Stomach (tissue), 19 donors: ENCODE measurements at places on chromosomes 3 and 15.

DNA sequence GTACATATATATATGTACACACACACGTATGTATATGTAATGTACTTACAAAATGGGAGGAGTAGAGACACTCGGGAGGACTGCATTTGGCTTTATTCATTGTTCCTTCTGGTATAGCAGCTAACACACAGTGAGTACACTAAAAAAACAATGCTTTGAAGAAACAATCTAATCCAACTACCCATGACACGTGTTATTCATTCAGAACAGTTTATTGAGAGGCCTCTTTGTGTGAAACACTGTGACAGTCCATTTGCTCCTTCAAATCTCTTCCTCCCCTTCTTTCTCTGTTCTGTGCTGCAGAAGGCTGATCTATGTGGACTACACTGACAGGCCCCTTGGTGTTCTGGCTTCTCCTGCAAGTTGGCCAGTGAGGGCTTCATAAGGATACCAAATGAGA is 1075.9 kb upstream of the CFAP20DC start:
- no peak for DNase-seq

DNA sequence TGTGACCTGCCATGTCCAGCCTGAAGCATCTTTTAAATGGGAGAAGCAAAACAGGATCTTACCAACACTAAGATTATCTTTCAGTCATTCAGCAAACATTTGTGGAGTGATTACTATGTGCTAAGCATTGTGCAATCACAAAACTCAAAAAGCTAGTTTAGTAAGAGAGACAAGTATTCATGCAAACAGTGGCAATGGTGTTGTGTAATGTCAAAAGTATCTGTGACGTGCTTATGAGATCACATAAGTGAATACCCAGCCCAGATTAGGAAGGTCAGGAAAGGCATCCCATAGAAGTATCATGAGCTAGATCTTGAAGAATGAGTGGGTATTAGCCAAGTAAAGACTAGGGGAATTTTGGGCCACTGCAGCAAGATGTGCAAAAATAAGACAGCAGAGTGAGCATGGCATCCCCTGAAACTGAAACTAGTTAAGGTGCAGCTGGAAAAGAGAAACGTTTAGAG is 32.1 kb downstream of the SEC62 start:
- no peak for DNase-seq

DNA sequence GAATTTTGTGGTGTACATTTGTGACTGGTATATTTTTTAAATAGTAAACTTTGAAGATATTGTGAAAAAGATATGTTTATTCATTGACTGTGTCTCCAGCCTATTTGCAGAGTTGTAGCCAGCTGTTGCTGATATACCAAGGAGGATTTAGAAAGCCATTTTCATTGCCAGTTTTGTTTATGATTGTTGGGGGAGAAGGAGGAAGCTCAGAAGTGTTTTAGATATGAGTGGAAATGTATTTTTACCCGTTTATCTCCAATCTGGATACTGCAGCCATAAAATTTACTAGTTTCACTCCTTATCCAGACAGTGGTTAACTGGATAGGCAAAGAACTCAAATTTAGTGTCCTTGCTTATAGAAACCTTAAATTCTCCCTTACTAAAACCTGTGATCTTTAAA is 18.8 kb downstream of the ATP11B start:
- DNase-seq, result no peak

- DNase-seq, result no peak
These were observed 320.6 kb downstream of the MECOM start for GRCh38 chr3:169342652-169343505.

GRCh38 chr3:117723825-117724224 is 1014.2 kb downstream of the TUSC7 start:
- no peak for DNase-seq

DNA sequence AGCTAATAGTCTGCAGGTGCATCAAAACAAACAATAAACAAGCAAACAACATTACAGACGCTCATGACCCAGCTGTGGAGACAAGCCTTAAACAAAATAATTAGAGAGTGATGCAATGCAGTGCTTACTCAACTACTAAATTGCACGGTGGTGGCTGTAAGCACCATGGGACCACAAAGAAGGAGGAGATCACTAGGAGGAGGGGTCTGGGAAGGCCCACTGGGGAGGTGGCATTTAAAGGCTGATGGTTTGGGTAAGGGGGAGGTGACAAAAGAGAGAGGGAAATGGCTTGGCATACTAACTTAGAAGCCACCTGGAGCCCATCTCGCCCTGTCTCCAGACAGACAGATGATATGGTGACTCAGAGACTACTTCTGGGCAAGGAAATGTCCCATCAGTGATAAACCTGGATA is 516.7 kb downstream of the FOXP1 start:
- DNase-seq, result peak; percentile 51

DNA sequence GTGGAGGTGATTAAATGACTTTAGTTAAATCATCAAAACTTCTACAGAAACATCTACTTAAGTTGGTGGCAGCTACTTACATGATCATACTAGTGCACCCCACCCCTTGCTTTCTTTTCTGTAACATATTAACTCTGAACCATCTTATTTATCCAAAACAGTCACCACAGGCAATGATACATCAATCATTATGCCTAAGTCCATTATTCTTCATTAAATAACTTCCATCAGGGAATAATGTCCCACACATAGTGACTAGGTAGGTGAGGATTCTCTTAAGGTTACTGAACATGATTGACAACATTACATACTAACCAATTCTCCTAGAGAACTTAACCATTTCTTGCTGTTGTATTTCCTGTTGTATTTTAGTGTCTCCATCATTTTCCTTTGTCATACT is 210.2 kb downstream of the NR1D2 start:
- DNase-seq, result no peak

GRCh38 chr3:65174713-65175112 is 486.9 kb upstream of the ADAMTS9 start:
- DNase-seq, result no peak

DNA sequence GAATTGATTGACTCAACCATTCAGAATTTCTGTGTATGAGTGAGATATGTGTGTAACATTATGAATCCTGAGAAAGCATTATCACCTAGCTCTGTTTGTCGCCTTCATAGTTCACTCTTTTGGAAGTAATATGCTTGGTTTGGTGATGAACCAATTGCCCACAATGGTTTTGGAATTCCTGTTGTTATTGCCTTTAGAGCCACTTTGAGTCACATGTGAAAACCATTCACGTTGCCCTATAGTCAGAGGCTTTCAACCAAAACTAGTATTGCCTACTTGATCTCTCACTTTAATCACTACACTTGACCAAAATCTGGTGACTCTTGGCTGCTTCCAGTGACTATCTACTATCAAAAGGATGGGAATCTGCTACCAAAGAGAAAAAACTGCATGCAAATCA is 78.2 kb upstream of the FLNB start:
- DNase-seq, result no peak

DNA sequence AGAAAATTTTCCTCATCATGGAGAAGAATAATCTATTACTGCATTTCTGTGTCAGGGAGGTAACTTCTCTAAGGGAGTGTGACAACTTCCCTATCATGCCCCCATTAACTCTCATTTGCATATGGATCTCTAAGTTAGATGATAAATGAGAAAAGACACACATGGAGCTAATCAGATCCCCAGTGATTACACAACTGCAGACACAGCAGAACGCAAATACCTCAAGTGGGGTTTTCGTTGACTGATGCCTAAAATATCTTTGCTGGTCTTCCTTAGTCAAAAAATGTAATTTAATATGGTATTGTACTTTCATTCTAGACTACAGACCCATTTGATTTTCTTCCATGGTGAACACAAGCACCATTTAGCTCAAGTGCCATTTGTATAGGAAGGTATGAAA is 630.5 kb downstream of the TBL1XR1 start:
- DNase-seq, result no peak

DNA sequence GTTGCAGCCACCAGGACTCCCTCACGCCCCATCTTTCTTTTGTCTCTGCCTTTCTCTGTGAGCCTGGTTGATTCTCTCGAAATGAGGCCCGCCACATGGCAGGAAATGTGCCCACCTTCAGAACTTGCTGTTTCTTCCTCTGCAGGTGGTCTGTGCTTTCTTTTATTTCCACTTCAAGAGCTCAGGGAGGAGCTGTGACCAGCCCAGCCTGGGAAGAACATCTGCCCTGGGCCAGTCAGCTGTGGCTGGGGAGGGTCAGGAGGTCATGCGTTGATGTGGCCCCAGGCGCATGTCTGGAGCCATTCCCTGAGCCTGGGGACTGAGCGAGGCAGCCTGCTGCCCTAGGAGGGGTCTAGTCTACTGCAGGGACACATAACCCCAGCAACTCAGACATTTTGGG is 8.0 kb downstream of the FBLN2 start:
- no peak for DNase-seq

DNA sequence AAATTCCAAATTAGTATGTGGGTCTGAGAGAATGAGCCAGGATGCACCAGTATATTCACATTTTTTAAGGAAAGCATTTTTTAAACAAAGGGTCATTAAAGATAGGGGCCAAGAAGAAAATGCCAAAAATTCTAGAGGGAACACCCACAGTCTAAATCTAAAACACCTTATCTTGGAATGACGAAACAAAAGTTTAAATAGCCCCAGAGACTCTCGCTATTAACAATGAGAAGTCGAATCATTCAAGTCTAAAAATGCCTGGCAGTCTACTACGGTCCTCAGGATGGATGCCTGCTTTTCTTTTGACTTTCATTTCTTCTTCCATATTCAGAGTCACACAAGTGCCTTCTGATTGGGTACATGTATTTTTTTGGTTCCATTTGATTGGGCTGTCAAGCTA is 66.3 kb downstream of the SSUH2 start:
- DNase-seq, result no peak

DNA sequence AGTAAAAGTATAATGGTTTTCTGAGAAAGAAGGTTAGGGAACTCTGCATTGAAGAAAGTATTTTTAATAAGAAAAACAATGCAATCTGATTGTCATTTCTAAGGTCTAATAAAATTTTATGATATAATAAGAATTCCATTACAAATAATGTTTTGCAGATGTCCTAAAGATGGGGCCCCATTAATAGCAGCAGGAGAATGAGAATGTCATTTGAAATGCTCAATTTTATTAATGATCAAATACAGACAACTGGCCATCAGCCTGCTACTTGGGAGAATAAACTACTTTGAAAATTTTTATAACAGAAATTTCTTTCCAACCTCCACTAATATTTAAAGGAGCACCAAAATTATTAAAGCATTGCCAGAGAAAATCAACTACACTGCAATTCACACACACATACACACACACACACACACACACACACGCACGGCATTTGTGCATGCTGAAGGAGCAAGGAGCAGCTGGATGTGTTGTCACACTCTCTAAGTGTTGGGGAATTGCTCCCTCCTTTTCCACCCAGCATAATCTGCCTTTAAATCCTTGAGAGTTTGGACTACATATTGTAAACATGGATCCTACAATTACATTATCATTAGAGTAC is 109.5 kb downstream of the THRB start:
- no peak for DNase-seq

- DNase-seq, result no peak
These were observed 1.3 kb upstream of the SLITRK3 start for GRCh38 chr3:165197481-165197800.

- DNase-seq, result no peak
These were observed 2.8 kb downstream of the GLCE start for GRCh38 chr15:69163141-69163669.

DNA sequence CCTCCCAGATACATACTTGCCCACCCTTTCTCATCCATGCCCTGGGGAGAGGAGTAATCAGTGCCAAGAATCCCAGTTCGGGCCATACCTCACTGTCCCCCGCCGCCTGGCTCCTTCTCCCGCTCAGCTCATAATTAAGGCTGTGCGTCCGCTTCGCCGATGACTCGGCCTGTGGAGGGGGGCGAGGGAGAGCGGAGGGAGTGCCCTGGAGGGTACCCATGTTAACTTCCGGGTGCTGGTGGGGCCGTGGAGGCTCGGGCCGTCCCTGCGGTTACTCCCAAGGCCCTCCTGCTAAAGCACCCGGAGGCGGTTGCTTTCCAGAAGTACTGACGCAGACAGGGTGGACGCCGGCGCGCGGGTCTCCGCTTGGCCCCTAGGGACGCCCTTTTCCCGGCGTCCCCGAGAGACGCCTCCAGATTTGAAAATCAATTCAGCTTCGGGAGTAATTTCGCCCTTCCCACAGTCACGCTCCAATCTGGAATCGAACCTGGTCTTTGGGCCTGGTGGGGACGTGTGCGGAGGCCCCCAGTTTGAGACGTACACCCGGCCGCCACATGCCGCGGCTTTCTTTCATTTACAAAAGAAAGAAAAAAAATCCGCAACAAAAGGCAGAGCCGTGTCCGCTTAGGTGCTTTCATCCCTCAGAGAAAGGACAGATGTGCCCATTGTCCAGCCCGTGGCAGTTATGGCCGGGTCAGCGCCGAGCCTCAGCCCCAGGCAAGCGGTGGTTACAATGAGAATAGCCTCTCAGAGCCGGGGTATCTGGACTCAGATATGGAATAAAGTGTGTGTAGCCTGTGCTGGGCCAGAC is 1.0 kb upstream of the ONECUT1 start:
- DNase-seq, result peak; percentile 71

- DNase-seq, result peak; percentile 65
These were observed at the start of gene ARPIN for GRCh38 chr15:89912674-89913396. TSS of gene ARPIN (minus strand) at chr15:89912952. CDS start at chr15:89912835, 117 bp downstream.
